ENCODE measurements at places on chromosomes 2 and 18.

DNA sequence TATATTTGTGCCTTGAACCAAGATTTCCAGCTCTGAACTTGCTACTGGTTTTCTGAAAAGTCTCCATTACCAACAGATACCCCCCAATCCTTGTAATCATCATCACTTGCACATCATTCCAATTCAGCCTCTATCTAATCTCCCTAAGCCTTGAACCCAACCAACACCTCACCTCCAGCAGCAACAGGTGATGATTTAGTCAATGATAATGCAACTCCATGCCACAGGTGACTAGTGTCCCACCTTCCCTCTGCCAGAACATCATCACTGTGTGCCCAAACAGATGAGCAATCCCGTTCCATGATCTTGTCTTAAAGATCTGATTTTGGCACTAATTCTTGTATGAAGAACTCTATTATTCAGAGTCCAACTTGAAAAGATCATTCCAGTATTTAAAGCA lies 67.5 kb downstream of the TIMM21 start:
- DNase-seq = no peak

GRCh38 chr2:148702475-148702874 lies 57.9 kb downstream of the EPC2 start:
- no peak for DNase-seq

DNA sequence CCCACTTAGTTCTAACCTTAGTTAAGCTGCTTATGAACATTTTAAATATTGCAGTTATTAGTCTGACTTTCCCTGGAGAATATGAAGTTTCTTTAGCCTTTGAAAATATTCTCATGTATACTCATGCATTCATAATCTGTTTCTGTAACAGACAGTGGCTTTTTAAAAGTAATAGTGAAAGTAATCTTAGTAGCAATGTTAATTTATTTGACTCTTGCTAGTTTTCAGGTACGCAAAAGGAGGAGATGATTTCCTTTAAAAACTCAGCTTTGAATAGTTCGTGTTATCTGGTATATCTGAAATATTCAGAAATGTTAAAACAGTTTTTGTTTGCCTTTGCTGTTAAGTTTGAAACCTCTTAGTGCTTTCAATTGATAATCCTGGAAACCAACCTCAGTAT lies 3.8 kb downstream of the ANKRD12 start:
- no peak for DNase-seq

- DNase-seq = no peak
Measured at GRCh38 chr2:236632295-236633218, 62.9 kb downstream of the ACKR3 start.

DNA sequence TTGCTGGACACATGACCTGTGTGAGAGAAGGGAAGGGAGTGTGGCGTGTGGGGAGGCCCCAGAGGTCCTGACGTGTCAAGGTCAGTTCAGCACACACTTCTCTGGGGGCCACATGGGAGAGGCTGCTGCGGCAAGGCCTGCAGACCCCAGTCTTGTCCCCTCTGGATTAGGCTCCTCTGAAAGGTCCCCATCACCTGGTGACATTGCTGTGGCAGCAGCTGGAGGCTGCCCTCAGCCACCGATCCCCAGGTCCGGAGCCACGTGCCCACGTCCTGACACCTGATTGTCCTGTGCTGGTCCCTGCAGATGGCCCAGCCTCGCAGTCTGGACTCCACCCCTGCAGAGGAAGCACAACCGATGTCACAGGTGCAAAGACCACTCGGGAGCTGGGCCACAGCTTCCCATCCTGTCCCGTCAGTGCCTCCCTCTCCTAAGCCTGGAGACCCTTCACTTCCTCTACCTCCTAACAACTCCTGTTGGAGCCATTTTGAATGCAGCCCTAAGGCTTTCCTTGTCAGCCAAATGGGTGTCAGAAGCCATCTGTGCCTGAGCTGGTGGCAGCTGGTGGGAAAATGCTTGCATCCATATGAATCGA lies 12.7 kb downstream of the TMEM177 start:
- DNase-seq = no peak

GRCh38 chr2:60551240-60552077 lies 2.0 kb downstream of the BCL11A start:
- peak; percentile 73 for DNase-seq

DNA sequence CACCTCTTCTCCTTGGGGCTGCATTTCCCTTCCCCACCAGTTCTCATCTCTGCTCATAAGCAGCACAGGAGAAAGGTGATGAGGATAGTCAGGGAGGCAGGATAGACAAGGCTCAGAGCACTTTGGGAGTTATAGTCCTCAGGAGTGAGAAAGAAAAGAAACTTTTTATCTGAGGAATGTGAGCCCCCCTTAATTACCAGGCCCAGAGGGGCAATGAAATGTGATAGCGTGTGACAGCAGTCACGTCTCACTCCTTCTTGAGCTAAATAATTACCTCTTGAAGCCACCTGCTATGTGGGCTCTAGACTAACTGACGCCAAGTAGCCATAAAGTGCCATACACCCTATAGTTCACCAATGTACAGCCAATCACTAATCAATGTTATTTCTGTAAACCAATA lies 105.8 kb downstream of the SPP2 start:
- no peak for DNase-seq

GRCh38 chr2:72077702-72078169 lies 69.9 kb downstream of the CYP26B1 start:
- DNase-seq = no peak

GRCh38 chr18:39460136-39460535 lies 1894.5 kb upstream of the CELF4 start:
- DNase-seq = no peak

DNA sequence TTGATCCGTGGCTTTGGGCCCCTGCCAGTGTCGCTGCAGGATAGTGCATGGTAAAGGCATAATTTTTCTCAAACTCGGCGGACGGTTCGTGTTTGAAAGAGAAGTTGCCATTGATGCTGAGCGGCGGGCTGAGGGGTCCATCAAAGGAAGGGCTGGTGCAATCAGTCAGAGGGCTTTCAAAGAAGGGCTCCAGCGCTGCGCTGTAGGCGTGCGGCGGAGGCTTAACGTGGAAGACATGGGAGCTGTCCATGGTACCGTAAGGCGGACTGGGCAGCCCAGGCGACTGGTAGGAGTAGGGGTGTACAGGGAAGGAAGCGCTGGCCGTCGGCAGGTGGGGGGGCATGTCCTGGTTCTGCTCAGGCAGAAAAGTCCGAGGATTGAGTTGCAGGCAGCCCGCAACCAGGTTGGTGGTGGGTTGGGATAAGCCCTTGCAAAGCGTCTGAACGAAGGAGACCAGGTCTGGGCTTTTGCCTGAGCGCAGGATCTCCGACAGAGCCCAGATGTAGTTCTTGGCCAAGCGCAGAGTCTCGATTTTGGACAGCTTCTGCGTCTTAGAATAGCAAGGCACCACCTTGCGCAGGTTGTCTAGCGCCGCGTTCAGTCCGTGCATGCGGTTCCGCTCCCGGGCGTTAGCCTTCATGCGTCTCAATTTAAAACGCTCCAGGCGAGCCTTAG lies 2.3 kb downstream of the NEUROD1 start:
- peak; percentile 93 for DNase-seq

GRCh38 chr2:201977651-201978050 lies 56.0 kb upstream of the FZD7 start:
- no peak for DNase-seq

GRCh38 chr2:23533338-23533695 lies 148.3 kb downstream of the KLHL29 start:
- no peak for DNase-seq

DNA sequence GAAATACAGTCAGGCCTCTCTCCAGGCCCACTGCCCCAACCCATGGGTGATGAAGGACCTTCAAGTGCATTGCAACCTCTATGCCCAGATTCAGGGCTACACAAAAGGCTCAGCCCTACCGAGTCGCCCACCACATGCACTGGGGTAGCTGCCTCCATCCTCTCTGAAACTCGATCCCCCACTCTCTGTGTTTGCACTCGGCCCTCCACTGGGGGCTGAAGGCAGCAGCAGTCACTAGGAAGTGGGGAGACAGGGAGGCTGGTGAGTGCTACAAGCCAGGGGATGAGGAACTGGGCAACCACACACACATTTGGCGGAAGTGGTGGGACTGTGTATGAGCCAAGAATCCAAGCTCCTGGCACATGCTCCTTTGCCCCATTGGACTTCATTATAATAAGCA lies 94.6 kb downstream of the CERS6 start:
- peak; percentile 86 for DNase-seq

DNA sequence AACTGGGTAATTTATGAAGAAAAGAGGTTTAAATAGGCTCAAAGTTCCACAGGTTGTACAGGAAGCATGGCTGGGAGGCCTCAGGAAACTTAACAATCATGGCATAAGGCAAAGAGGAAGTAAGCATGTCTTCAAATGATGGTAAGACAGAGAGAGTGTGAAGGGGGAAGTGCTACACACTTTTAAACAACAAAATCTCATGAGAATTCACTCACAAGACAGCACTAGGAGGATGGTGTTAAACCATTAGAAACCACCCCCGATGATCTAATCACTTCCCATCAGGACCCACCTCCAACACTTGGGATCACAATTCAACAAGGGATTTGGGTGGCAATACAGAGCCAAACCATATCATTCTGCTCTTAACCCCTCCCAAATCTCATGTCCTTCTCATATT lies 34.9 kb downstream of the CFAP210 start:
- peak; percentile 51 for DNase-seq

DNA sequence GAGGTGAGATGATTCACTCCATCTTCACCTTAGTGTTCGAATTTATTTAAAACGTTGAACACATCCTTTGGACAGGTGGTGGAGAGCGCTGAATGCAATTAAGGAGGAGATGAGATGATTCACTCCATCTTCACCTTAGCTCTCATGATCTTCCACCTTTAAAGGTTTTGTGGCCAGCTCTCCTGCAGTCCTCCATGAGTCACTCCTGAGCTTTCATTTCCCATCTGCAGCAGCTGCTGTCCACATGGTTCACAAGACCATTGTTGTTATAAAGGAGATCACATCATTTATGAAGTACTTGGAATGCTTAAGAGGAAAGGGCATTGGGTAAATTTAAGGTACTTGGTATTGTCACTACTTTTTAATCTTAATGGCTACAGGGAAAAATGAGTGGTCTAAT lies 298.5 kb downstream of the PAX3 start:
- DNase-seq = no peak

- DNase-seq = peak; percentile 93
Measured at GRCh38 chr2:191675807-191676721, 1.9 kb upstream of the NABP1 start.

- no peak for DNase-seq
Measured at GRCh38 chr18:985212-985661, 80.6 kb downstream of the ADCYAP1 start.

DNA sequence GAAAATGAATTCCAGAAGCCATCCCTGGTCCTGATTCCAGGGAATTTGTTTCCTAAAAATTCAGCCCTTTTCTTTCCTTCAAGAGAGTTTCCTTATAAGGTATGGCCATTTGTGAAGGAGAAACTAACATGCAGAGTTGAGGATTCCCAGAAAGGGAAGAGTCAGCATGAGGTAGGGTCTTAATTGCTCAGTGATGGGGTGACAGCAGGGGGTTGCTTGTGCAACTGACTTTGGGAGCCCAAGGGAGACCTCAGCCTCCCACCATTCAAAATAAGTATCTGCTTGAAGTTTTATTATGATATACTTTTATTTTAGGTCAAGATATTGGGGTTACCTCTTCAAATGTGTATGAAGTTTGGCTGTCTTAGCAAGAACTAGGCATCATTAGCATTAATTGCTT lies 74.9 kb upstream of the CELF4 start:
- DNase-seq = no peak

DNA sequence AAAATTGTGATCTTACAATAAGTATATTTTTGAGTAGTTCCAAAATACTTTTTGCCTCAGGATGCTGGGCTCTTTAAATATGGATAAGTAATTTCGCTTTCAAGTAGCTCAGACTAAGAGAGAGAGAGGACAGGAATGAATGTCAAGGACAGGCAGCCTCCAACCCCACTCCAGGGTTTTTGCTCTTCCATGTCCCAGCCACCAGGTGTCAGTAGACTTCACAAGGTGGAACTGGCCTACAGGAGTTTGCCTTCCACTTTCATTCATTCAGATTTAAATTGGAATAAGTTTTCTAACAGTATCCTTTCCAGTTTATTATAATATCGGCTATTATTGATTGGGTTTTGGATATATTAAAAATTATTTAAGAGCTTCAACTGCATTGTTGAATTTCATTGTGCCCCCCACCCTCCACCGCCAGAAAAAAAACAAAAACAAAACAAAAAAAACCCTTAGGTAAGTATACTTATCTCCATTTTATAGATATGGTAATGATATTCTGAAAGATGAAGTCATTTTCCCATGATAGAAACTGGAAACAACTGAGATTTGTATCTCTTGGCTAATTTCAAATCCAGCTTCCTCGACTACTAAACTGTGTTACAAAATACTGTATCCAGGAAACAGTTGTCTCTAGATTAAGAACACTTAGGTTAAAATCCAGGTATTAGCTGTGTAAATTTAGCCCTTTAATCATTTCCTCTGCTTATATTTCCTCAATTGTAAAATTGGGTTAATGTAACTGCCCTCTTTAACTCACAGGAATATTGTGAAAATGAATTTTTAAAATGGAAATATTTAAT lies 793.1 kb downstream of the ERBB4 start:
- peak; percentile 69 for DNase-seq

DNA sequence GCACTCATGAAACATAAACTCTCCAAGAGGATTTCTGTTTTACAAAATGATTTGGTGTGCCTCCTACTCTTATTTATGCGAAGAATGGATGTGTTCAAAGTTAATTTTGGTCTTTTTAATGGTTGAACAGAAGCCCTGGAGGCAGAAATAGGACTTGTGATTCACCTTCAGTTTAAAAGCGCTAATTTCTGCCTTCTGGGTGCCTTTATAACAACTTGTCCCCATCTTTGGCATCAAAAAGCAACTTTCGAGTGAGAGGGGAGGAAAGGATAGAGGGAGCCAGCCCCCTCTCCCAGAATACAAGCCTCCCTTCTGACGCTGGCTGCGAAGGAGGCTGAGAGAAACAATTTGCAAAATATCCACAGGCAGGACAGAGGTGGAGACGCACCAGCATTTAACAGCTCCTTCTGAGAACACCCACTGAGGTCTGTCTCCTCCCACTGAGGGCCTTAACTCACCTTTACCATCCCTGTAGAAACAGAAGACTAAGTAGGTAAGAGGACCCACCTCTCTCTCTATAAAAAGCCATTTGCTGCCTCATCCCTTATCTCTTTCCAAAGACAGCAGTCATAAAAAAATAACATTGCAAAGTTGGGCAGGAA lies 24.3 kb upstream of the BCL11A start:
- DNase-seq = no peak

DNA sequence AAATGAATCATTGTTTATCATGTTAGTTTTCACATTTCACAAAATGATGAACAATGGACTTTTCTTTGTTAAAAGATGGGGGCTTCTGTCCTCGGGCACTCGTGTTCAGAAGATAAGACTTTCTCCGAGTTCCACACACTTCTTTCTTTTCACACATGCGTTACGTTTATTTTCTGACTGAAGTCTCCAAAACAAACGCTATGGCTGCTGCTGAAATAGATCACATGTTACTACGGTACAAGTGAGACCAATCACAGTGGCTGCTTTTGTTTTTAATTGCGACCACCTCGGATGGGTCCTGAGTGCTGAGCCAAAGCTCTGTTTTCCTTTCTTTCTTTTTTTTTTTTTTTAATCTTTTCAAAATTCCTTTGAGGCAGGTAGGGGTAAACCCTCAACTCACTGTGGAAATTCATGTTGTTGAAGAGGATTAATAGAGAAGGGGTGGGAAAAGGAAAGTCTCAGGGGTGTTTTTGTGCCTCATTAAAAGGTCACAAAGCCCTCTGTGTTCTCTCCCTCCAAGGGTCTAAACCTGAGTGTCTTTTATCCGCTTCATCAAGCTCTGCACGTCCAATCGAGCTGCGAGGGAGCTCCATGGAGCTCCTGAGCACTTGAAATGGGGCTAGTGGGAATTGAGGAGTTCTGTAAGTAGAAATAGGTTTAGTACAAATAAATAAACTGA lies 48.2 kb downstream of the ARL4C start:
- no peak for DNase-seq
